ENCODE measurements at places on chromosomes 3 and 15.

GRCh38 chr3:112390783-112391641 is 58.1 kb downstream of the CD200 start:
- no peak for DNase-seq

- DNase-seq: no peak
Observed at GRCh38 chr15:65761210-65761926, 30.7 kb downstream of the DENND4A start.

- DNase-seq: no peak
Observed at GRCh38 chr3:165805946-165806561, 31.2 kb downstream of the BCHE start.

- no peak for DNase-seq
Observed at GRCh38 chr3:15007681-15008141, 57.4 kb downstream of the MRPS25 start.

- no peak for DNase-seq
Observed at GRCh38 chr3:56976651-56977560, 83.6 kb upstream of the SPATA12 start.
